MCF 10A (cell line): ENCODE measurements at places on chromosomes 1 and 21.

GRCh38 chr1:170676628-170677027 is 12.7 kb downstream of the PRRX1 start:
- no peak for DNase-seq

GRCh38 chr1:206637605-206638004 is 2.3 kb downstream of the DYRK3 start:
- no peak for DNase-seq

DNA sequence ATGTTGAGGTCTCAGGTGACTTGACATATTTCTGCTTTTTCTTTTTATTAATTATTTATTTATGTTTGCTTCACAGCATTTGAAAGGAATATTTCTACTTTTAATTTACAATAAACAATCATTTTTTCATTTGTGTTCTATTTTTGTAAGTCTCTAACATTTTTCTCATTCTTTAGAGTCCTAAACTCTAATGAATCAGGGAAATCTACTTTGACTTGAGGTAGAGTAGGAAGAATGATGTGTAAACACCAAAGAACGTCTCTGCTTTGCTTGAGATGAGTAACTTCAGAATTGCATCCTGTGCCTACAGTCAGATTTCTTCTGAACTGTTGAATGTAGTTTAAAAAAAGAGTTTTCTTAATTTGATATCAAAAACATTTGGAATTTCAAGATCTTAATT is 65.2 kb downstream of the CNST start:
- DNase-seq = no peak

DNA sequence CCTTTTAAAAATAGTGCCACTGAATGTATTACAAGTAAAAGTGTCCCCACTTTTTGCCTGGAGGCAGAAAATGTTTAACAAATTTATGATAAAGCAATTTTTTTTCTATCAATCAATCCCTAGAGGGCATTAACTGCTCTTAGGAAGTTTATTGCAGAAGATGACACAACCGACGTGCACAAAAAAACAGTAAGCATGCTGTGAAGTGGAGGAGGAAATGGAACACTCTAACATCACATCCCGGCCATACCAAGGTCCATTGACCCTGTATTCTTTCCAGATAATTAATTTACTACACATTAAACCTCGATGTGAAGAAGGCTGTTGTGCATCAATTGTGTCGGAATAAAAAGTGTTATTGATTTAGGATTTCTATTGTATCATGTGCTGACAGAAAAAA is 264.9 kb upstream of the NR5A2 start:
- no peak for DNase-seq

GRCh38 chr1:13478692-13479091 is 35.1 kb downstream of the LRRC38 start:
- DNase-seq = no peak

DNA sequence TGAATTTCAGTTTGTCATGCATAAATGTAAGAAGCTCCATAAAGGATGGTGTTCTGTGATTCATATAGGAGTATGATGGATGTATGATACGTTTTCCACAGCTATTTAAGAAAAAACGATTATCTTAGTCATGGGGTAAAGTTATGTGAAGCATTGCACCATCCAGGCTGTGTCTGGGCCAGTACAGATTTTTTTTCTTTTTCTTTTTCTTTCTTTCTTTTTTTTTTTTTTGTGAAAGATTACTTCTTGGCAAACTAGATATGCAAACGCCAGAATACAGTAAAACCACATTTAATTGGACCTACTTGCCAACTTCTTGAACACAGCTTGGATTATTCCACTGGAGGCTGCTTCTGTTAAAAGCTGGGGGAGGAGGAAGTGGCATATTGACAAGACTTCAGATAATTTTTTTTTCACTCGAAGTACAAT is 14.9 kb downstream of the ZBTB18 start:
- DNase-seq = peak; percentile 45

GRCh38 chr1:57157818-57158603 is 192.2 kb upstream of the C8B start:
- no peak for DNase-seq

GRCh38 chr1:179817056-179817455 is 60.5 kb downstream of the TOR1AIP2 start:
- DNase-seq = no peak

DNA sequence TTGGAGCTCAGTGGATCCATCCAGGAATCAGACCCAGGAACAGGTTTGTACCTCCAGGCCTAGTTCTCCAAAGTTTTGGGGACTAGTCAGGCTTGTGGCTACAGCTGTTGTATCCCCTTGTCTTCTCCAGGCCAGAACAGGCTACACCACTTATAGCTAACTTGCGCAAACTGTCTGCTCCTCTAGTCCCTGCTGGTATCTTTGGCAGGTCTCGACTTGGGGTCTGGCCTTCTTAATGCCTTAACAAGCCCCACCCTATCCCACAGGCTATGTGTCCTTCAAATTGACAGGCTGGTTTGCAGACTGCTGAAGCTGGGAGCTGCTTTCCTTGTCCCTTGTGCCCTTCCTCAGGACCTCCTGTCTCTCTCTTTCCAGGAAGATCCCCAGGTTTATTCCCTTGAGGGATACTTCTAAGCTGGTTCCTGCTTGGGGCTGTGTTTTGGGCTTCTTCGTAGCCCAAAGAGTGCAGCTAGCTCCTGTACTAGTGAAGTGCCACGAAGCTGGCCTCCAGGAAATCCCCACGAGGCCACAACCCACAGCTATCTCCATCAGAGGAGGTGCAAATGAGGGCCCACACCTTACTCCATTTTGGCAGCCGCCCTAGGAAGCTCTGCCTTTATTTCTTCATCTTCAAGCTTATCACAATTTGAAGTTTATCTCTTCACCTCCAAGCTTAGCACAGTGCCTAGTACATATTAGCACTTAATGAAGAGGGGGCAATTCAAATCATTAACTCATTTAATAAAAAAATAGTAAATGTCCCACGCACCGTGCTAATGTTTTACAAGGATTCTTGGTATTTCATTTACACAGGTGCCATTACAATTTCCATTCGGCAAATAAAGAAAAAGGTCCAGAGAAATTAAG is 683 bp upstream of the DMAP1 start:
- no peak for DNase-seq

DNA sequence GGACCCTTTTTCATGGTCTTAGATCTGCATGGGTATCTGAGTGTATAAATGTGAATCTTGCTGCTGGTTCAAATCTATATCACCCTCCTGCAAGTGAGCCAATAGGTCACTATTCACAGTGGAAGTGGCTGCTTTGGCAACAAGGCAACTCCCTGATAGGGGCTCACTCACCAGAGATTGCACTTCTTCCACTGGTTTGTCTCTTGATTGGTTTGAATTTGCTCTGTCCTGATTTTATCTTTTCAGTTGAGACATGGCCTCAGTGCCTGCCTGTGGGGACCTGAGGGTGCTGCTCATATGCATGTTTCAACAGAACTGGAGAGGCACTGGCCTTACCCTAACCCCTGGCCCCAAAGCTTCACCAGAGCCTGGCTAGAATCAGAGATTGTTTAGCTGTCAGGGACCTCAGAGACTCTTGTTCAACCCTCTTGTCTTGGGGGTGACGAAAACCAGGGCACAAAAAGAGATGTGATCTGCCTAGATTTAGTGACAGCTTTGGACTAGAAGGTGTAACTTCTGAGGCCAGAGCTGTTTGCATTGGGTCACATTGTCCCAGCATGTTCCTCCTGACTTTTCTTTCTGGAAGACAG is 16.9 kb downstream of the AVPR1B start:
- DNase-seq = no peak
